ENCODE measurements at places on chromosomes 4 and X. TPM values are rescaled to one million over a fixed set of nuclear protein-coding genes. Genes with fewer than 3 reads are reported as not detected.

LONRF3 gene
- 79.1 TPM for total RNA-seq

DNA sequence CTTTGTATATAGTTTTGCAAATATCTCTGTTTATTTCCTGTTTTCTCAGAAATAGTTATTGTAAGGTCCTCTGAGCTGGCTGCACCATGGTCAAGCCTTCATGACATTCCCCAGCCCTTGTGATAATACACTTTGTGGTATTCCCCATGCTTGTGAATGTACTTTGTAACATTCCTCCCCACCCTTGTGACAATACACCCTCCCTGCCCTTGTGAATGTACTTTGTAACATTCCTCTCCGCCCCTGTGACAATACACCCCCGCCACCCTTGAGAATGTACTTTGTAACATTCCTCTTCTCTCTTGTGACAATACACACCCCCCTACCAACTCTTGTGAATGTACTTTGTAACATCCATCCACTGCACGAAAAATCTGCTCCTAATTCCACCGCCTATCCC lies 530.7 kb downstream of the CENPC start:
- no peaks in the 10 kb centered on the region for H3K36me3 ChIP-seq
- H3K4me1 ChIP-seq = no peaks in the 10 kb centered on the region
- no peaks in the 10 kb centered on the region for H3K27me3 ChIP-seq
- H3K27ac ChIP-seq = no peak overlapping the region
- no peak overlapping the region for H3K4me3 ChIP-seq

RHOH gene
- total RNA-seq = 1.3 TPM

ZXDA gene
- total RNA-seq = 10.0 TPM

ERAS gene
- total RNA-seq = not detected

SMR3B gene
- not detected for total RNA-seq

DNA sequence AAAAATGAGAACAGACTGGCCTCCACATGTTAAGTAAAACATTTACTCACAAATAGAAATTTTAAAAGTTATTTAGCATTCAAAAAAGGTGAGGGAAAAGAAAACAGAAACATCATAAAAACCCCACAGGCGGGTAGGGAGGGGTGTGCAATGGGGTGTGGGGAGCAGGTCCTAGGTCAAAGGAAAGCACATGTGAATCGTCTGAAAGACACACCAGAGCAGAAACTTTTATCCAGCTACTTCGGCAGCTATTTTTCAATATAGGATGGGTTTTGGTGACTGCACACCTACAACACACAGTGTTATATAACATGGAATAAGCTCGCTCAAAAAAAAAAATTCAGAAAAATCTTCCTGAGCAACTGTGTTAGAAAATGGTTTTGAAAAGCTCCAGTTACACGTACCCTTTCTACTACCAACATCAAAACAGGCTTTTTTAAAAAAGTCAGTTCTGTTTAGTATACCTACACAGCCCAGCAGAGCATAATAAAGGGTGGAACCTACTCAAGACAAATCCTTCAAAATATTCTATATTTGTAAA lies 1.6 kb downstream of the OTUD4 start:
- DNase-seq = peak; percentile 47
- peak overlapping the region; percentile 77 for H3K4me3 ChIP-seq
- peaks cover 45% of the 10 kb centered on the region for H3K4me1 ChIP-seq

GRCh38 chr4:145935253-145936141 lies 3.1 kb downstream of the ZNF827 start:
- H3K27ac ChIP-seq = peak overlapping the region; percentile 91
- no peaks in the 10 kb centered on the region for H3K36me3 ChIP-seq
- peak; percentile 79 for DNase-seq
- H3K4me3 ChIP-seq = peak overlapping the region; percentile 85

MAGEA9B gene
- total RNA-seq = not detected

DNA sequence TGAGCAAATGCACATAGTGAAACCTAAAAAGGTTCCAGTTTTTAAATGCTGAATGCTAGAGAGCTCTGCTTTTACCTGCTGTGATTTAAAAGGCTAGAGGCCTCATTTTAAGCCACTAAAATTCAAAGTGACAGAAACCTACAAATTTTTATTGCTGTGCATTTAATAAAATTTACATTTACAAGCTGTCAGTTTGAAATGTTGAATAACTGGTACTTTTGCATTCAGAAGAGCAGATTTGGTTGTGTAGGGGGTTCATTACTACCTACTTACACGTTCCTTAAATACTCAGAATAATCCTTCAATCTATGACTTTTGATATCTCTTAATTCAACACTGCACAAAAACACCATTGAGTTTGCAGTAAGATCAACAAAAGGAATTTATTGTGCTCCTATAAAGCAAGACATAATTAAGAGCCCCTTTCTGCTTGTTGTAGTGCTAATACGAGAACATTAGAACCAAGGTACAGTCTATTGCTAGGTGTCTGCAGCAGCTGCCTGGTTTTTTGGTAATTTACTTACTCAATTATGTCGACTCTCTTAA lies 27.9 kb downstream of the NKX3-2 start:
- no peak for DNase-seq
- no peak overlapping the region for H3K27ac ChIP-seq
- no peaks in the 10 kb centered on the region for H3K4me1 ChIP-seq
- no peaks in the 10 kb centered on the region for H3K36me3 ChIP-seq
- no peak overlapping the region for H3K4me3 ChIP-seq
- H3K27me3 ChIP-seq = no peaks in the 10 kb centered on the region

DNA sequence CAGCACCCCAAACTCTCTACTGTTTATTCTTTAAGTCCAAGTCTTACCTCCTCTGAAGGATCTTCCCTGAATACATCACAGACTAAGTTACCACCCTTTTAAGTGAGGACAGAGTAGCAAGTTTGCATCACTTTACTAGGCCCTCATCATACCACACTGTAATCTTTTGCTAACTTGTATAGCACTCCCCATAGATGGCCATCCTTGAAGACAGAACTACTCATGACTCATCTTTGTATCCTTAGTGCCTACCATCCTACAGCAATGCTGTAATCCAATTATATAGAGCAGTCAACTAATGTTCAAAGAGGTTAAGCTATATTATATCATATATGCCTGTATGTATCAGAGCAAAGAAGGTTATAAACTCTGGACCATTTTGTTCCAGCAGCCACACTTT lies 101.4 kb downstream of the ADAMTS3 start:
- no peaks in the 10 kb centered on the region for H3K36me3 ChIP-seq
- no peak for DNase-seq
- H3K27me3 ChIP-seq = no peaks in the 10 kb centered on the region

GRCh38 chrX:150958177-150958576 lies 25.0 kb upstream of the HMGB3 start:
- no peaks in the 10 kb centered on the region for H3K36me3 ChIP-seq
- H3K27ac ChIP-seq = no peak overlapping the region
- no peaks in the 10 kb centered on the region for H3K4me1 ChIP-seq
- H3K4me3 ChIP-seq = no peak overlapping the region
- no peaks in the 10 kb centered on the region for H3K27me3 ChIP-seq

GRCh38 chrX:125204681-125205132 lies 115.0 kb upstream of the TEX13C start:
- peaks cover 17% of the 10 kb centered on the region for H3K27me3 ChIP-seq
- peak overlapping the region; percentile 52 for H3K27ac ChIP-seq
- H3K4me1 ChIP-seq = peaks cover 33% of the 10 kb centered on the region
- H3K4me3 ChIP-seq = peak overlapping the region; percentile 38
- no peak for DNase-seq
- no peaks in the 10 kb centered on the region for H3K36me3 ChIP-seq

GRCh38 chrX:103552236-103552635 lies 32.9 kb upstream of the RAB40A start:
- peaks cover 10% of the 10 kb centered on the region for H3K4me1 ChIP-seq
- no peak overlapping the region for H3K4me3 ChIP-seq
- DNase-seq = peak; percentile 9
- H3K27me3 ChIP-seq = no peaks in the 10 kb centered on the region
- H3K36me3 ChIP-seq = no peaks in the 10 kb centered on the region

TMEM31 gene
- not detected for total RNA-seq

GRCh38 chr4:114312338-114312737 lies 286.3 kb upstream of the UGT8 start:
- no peak overlapping the region for H3K27ac ChIP-seq
- no peaks in the 10 kb centered on the region for H3K4me1 ChIP-seq
- H3K27me3 ChIP-seq = no peaks in the 10 kb centered on the region

GRCh38 chr4:41797260-41797659 lies 48.7 kb upstream of the PHOX2B start:
- no peak for DNase-seq
- no peaks in the 10 kb centered on the region for H3K4me1 ChIP-seq
- H3K27ac ChIP-seq = no peak overlapping the region
- peaks cover 5% of the 10 kb centered on the region for H3K27me3 ChIP-seq
- H3K4me3 ChIP-seq = no peak overlapping the region
- no peaks in the 10 kb centered on the region for H3K36me3 ChIP-seq

GRCh38 chr4:138494931-138495330 lies 252.8 kb upstream of the SLC7A11 start:
- H3K36me3 ChIP-seq = no peaks in the 10 kb centered on the region
- no peak overlapping the region for H3K27ac ChIP-seq
- H3K27me3 ChIP-seq = no peaks in the 10 kb centered on the region
- H3K4me3 ChIP-seq = no peak overlapping the region
- no peaks in the 10 kb centered on the region for H3K4me1 ChIP-seq
- DNase-seq = no peak

- H3K4me1 ChIP-seq = no peaks in the 10 kb centered on the region
- H3K27me3 ChIP-seq = no peaks in the 10 kb centered on the region
- no peak overlapping the region for H3K27ac ChIP-seq
- no peak for DNase-seq
Measured at GRCh38 chr4:182126603-182127002, 116.6 kb upstream of the TENM3 start.

DNA sequence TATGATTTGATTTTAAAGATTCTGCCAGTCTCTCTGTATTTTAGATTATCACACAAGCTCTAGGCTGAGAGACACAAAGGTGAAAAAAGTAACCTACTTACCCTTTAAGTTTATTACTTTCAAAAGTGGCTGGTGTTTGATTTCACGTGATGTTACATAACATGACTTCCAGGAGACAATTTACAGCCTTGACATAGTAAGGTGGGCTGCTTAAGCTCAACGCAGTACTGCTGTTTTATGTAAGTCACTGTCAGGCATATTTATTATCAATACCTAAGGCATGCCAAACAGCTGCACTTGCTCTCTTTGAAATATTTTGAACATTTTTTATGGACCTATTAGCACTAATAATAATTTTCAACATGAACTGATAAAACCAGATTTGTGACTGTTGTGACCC lies 451.5 kb upstream of the FAM241A start:
- peak; percentile 7 for DNase-seq
- H3K27me3 ChIP-seq = no peaks in the 10 kb centered on the region
- no peaks in the 10 kb centered on the region for H3K36me3 ChIP-seq
- H3K4me1 ChIP-seq = peaks cover 23% of the 10 kb centered on the region

FAT4 gene
- total RNA-seq = 19.7 TPM

CTAG1B gene
- not detected for total RNA-seq

GRCh38 chr4:104146048-104146447 lies 348.6 kb downstream of the CXXC4 start:
- H3K36me3 ChIP-seq = no peaks in the 10 kb centered on the region
- no peaks in the 10 kb centered on the region for H3K4me1 ChIP-seq
- no peaks in the 10 kb centered on the region for H3K27me3 ChIP-seq
- DNase-seq = no peak

DNA sequence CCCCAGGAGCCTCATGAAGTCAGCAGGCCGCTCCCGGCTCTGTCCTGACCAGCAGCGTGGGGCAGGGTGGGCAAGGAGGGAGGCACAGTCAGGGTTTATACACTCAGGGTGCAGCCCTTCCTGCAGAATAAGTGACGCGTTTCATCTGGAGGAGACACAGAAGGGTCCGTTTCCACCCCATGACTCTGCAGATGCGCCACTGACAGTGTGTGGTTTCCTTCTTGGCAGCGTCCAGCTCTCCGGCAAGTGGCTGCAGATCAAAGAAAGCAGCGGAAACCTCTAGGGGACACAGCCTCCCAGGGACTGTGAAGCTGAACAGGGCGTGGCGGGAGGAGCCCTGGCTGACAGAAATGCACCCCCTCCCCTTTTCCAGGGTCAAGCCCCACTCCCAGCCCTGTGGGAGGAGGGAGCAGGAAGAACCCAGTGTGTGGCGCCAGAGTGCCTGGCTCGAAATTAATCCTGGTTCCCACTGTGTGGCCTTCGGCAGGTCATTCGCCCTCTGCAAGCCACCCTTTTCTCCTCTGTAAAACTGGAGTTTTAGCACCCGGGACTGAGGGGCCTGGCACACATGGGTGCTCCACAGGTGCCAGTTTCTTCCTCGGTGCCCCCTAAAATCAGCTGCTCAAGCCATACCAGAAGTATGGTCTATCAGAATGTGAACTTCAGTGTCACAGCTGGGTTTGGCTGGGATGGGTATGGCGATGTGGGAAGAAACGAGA lies 17.3 kb upstream of the TBC1D14 start:
- H3K27me3 ChIP-seq = no peaks in the 10 kb centered on the region
- H3K27ac ChIP-seq = peak overlapping the region; percentile 59
- peaks cover 14% of the 10 kb centered on the region for H3K4me1 ChIP-seq
- H3K4me3 ChIP-seq = no peak overlapping the region

- peaks cover 18% of the 10 kb centered on the region for H3K4me1 ChIP-seq
- no peaks in the 10 kb centered on the region for H3K36me3 ChIP-seq
- H3K4me3 ChIP-seq = no peak overlapping the region
Measured at GRCh38 chr4:661231-661630, 12.8 kb downstream of the ATP5ME start.

DNA sequence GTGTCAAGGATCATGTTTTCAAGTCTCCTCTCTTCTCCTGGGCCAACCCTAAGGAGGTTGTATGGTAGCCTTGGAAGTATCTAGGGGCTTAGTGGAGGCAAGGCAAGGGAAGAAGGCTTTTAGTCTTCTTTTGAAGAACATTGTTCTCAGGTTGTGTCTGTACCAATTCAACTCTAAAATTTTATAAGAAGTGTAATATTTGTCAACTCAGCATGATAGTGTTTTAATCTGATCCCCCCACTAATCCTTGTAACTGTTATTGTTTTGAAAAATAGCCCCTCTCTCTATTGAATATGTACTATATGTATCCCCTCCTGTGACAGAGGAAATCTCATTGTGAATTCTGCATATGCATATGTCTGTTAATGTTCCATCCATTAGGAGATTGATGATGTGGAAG lies 345.4 kb downstream of the CFAP299 start:
- no peaks in the 10 kb centered on the region for H3K4me1 ChIP-seq
- no peak for DNase-seq
- H3K27ac ChIP-seq = no peak overlapping the region
- H3K36me3 ChIP-seq = no peaks in the 10 kb centered on the region

SLIT2 gene
- total RNA-seq = 9.6 TPM

DNA sequence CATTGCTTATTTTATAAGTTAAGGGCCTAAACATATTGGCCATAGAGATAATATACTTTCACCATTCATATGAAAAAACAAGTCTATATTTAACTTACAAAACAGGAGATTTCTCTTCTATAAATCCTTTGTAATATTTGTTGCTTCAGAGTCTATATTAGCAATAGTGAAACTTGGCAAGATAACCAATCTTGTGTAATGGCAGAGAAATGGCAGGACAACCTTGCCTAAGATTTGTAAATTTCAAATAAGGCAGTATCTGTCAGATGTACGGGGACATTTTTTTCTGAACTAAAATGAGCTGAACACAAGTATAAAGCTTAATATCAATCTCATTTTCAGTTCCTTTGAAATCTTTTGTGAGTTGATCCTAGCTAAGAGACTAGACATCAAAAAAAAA lies 17.8 kb upstream of the CPEB2 start:
- no peaks in the 10 kb centered on the region for H3K27me3 ChIP-seq
- no peak overlapping the region for H3K4me3 ChIP-seq
- H3K27ac ChIP-seq = no peak overlapping the region
- no peaks in the 10 kb centered on the region for H3K36me3 ChIP-seq

GRCh38 chr4:64520421-64520820 lies 111.2 kb upstream of the TECRL start:
- no peaks in the 10 kb centered on the region for H3K4me1 ChIP-seq
- no peaks in the 10 kb centered on the region for H3K27me3 ChIP-seq
- H3K4me3 ChIP-seq = no peak overlapping the region

HGFAC gene
- total RNA-seq = not detected

Measured in stomach (tissue), 19 donors.